ENCODE measurements at places on chromosomes 4 and X. TPM values are rescaled to one million over a fixed set of nuclear protein-coding genes. Genes with fewer than 3 reads are reported as not detected.

The ZBTB33 gene
- total RNA-seq: 10.8 TPM

The CLDN2 gene
- total RNA-seq: not detected

The PPP2R2C gene
- 26.9 TPM for total RNA-seq

The ARR3 gene
- not detected for total RNA-seq

DNA sequence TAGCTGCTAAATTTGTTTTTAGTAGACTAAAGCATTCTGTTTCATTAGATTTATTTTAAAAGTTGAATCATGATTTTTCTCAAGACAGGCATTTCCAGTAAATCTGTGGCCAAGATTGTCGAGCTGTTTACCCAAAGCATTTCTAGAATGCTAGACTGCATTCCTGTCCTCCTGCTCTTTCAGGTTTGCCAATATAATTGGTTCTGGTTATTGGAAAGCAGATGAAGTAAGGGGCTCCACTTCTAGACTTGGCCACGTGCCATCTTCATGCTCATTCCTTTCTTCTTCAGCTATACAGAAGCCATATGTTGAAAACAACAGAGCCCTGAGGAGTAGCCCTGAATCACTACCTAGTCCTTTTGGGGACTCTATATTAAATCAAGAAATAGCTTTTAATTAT lies 62.5 kb downstream of the PGRMC2 start:
- DNase-seq: no peak

- no peak for DNase-seq
Observed at GRCh38 chr4:165839615-165840333, 33.3 kb upstream of the TLL1 start.

DNA sequence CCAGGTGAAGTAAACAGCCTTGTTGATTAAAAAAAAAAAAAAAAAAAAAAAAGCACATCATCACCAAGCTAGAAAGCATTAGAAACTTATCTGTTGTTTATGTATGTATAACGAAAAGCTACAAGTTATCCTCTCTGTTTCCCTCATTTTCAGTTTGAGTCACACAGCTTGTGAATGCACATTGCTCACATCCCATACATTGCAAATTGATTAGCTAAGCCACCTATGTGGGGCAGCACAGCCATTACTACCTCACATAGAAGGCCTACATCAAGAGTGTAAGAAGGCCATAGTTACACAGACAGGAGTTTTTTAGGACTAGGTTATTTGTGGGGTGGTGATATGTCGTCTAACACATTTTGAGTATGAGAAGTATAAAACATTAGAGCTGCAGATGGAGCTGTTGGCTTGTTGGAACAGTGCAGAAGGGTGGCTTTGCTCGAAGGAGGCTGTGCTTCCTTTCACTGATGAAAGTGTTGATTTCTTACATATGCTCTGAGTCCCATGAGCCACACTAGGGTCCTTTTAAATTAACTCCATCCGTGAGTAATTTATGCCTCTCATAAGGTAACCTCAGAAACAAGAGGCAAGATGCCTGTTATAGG lies 431.6 kb downstream of the GABRG1 start:
- DNase-seq: no peak

DNA sequence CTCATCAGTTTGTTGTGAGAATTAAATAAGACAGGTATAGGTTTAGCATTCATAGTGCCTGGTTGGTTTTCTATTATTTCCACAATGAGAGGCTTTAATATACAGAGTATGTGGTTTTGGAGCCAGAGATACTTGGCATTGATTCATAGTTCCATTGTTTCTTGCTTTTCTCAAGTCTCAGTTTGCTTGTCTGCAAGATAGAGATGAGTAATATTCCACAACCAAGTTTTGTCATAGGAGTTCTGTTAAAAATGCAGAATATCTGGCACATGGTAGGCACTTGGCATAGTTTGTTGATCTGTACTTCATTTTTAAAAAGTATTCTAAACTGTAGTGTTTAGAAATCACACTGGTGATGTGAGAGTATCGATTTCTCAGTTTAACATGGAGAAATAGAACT lies 37.5 kb upstream of the EDA2R start:
- no peak for DNase-seq

- DNase-seq: no peak
Observed at GRCh38 chr4:189304167-189304566, 636.5 kb upstream of the FRG1 start.

- no peak for DNase-seq
Observed at GRCh38 chrX:105869701-105870100, 47.4 kb downstream of the NRK start.

DNA sequence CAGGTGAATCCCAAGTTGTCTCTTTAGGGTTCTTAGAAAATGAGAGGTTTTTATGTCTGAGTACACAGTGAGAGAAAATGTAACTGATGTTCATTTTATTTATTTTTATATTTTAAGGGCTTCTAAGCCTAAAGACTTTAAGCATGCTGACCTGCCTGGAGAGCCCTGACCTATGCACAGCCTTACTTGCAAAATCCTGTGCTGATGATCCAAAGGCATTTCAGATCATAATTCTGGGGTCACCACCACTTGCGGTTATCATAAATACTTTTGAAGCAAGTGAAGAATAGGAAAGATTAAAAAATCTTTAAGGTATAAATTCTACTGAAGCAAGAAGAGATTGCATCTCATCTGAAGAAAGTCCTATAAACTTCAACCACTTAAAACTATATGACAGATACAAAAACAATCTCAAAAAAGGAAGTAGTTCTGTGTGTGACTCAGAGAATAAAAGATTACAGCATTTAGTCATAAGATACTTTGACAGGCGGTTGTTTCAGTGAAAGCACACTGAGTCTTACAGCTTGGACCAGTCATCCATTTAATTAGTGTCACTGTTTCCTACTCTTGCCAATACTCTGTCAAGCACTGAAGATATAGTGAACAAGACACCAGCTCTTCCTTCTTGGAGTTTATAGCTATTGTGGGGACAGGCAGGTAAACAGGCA lies 245.2 kb upstream of the DIPK2B start:
- no peak for DNase-seq

GRCh38 chr4:184896868-184897715 lies 71.3 kb upstream of the ACSL1 start:
- no peak for DNase-seq

DNA sequence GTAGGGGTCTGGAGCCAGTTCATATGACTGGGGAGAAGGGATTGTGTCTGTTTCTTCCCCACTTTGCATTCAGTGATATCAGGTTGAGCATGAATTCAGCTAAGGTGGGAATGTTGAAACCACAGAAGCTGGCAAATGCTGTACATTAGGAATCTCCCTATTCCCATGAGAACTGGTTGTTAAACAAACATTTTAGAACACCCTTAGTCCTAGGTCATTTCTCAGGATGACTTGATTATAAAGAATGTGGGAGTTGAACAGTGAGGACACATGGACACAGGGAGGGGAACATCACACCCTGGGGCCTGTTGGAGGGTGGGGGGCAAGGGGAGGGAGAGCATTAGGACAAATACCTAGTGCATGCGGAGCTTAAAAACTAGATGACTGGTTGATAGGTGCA lies 62.6 kb upstream of the LIMCH1 start:
- DNase-seq: no peak

- DNase-seq: no peak
Observed at GRCh38 chr4:54254116-54254914, 25.2 kb downstream of the PDGFRA start.

DNA sequence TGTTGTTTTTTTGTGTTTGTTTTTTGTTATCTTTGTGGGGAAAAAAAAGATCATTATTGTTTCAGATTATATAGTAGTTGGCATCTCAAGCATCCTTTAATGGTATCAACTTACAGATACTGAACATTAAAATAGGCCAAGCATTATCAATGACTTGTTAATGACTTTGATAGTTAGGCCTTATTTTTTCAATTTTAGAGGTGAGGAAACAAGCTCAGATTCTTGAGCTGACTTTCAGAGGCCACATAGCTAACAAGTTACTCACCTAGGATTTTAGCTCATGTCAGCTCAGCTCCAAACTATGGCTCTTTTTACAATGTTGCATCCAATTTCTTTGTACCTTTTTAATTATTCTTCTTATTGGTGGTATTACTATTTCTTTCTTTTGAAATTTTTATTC lies 471 bp upstream of the PLAC8 start:
- DNase-seq: no peak

Data from esophagus squamous epithelium (tissue), 5 donors.